KBM-7 (cell line): ENCODE measurements at places on chromosomes 3 and 15.

DNA sequence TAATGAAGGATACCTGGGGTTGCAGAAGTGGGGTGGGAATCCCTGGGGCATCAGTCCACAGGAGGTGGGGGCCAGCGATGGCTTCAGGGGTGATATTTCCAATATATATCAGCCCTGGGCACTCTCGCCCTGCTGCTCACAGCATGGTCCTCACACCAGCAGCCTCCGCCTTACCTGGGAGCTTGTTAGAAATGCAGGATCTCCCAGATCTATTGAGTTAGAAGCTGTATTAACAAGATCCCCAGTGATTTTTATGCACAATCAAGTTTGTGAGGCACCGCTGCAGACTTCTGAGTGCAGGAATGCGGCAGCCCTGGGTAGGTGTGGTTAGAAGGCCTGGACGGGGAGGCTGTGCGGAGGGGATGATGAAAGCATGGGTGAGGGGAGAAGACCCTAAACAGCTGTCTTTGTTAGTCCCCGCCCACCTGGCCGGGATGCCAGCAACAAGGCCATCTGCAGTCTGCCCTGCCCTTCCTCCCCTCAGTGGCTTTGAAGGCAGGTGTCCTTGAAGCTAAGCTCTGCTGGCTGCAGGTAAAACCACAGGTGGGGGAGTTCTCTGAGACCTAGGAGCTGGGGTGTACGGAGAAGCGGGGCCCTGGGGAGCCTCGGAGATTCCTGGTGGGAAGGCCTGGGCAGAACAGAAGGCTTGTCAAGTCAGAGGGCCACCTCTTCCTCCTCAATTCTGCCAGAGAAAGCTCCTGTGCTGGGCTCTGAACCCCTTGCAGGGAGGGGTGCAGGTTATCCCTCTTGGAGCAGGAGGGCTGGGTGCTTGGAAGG is 11.4 kb downstream of the FAM107A start:
- DNase-seq, result no peak

DNA sequence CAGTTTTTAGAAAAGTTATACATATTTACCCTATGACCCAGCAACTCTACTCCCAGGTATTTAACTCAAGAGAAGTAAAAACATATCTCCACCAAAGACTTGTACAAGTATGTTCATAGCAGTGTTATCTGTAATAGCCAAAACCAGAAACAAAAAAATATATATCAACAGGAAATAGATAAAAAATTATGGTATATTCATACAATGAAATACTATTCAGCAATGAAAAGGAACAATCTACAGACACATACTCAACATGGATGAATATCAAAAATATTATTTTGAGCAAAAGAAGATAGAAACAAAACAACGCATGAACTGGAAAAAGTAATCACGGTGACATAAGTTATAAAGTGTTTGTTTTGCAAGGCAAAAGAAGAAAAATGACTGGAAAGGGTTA is 72.4 kb downstream of the VPS13C start:
- DNase-seq, result no peak

DNA sequence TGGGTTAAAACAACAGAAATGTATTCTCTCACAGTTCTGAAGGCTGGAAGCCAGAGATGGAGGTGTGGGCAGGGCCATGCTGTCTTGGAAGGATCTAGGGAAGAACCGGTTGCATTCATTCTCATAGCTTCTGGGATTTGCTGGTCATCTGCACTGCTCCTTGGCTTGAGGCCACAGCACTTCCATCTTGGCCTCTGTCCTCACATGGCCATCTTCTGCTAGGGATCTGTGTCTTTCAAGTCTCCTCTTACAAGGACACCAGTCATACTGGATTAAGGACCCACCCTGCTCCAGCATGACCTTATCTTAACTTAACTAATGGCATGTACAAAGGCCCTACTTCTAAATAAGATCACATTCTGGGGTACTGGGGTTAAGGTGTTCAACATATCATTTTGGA is 47.7 kb downstream of the RPLP1 start:
- DNase-seq, result no peak

GRCh38 chr3:123984957-123985356 is 7.0 kb downstream of the ROPN1 start:
- DNase-seq, result no peak

DNA sequence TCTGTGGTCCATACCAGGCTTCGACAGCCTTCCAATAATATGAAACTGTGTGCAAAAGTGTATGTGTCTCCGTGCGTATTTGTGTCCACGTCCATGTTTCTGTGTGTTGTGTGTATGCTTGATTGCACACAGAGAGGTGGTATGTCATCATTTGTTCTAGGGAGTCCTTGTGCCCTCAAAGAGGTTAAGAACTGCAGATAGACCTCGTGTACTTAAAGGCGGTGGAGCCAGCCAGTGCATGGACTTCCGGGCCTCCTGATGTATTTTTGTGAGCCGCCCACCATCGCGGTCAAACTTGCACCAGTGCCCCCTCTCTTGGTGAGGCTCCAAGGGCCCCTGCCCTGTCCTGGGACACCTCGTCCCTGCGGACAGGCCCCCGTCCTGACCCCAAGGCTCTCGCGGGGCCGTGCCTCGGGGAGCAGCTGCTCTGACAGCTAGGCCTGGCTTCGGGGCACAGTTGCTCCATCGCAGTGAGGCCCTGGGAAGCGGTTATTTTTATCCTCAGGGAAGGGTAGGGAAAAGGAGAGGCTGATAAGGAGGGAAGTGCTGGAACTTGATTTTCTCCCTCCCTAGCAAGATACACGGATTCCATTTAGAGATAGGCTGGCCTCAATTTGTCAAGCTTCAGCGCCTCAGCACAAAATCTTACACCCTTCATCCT is 1.2 kb upstream of the RYK start:
- no peak for DNase-seq

DNA sequence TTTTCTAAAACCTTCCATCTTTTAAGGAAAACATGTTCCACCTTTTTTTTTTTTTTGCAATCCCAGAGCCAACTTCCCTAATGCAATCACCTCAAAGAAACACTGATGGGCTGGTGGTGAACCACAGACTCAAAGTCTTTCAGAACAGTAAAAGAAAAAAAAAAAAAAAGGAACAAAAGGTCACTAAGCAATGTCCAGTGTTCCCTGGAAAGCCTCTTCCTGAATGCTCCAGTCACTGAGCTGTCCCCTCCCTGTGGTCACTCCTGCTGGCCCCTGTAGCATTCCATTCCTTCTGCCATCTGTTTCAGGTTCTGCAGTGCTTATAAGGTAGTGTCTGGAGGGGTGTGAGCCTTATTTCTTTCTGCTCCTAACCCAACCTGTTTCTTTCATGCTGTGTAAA is 53.3 kb downstream of the AAGAB start:
- DNase-seq, result peak; percentile 75

GRCh38 chr3:35644451-35644850 is 5.1 kb downstream of the ARPP21 start:
- DNase-seq, result no peak

DNA sequence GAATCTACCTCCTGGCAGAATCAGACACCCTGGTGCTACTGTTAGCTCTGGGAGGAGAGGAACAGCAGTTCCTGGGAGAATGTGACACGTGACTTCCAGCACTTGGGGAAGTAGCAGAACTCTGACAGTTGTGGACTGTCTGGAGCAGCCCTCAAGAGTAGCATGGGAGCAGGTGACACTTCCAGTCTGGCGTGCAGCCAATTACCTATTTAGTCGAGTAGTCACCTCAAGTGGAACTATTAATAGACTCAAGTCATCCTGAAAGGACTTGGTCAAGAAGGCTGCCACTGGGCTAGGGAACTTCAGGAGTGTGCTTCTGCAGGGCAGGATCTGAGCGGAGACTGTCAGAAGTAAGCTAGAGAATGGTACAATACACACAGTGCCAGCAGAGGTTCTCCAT is 62.3 kb downstream of the MTHFS start:
- DNase-seq, result no peak

GRCh38 chr15:52800828-52801747 is 11.0 kb upstream of the ONECUT1 start:
- no peak for DNase-seq

- DNase-seq, result no peak
Observed at GRCh38 chr15:65766422-65767263, 25.4 kb downstream of the DENND4A start.

GRCh38 chr15:34064438-34064837 is 25.4 kb upstream of the AVEN start:
- DNase-seq, result no peak

DNA sequence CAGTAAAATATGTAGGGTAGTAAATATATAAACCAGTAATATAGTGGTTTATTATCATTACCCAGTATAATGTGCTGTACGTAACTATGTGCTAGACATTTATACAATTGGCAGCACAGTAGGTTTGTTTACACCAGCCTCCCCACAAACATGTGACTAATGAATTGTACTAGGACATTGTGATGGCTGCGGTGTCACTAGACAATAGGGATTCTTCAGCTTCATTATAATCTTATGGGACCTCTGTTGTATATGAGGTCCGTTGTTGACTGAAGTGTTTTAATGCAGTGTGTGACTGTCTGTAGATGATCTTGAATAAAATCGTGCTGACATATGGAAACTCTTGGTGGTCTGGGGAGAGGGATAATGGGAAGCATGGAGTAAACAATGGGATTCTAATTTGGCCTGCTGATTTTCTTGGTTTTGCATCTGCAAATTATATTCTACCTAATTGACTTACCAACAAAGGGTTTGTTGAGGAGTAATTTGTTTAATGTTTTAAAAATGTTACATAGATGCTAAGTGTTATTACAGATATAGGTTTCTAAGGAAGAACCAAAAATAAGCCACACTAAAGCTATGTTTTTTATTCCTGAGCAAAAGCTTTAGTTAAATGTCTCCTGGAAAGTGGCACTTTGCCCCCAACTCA is 496.5 kb upstream of the TBL1XR1 start:
- DNase-seq, result no peak

DNA sequence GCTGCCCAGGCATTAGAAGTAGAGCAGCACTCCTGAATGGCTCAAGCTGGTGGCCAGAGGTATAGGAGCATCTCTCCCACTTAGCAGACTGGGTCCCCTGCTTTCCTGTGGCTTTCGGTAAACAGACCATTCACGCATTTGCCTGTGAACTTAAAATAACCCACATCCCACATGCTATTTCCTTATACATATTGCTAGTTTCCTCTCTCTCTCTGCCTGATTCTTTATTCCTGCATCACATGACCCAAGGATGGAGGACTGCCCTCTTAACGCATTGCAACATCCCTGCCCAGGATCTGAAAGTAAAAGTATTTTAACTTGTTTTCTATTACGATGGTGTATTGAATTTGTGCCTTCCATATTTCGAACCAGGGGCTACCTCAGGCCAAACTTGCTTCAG is 43.4 kb upstream of the NLGN1 start:
- DNase-seq, result no peak

- DNase-seq, result peak; percentile 67
Observed at GRCh38 chr15:80989081-80989517, 520 bp downstream of the MESD start.

DNA sequence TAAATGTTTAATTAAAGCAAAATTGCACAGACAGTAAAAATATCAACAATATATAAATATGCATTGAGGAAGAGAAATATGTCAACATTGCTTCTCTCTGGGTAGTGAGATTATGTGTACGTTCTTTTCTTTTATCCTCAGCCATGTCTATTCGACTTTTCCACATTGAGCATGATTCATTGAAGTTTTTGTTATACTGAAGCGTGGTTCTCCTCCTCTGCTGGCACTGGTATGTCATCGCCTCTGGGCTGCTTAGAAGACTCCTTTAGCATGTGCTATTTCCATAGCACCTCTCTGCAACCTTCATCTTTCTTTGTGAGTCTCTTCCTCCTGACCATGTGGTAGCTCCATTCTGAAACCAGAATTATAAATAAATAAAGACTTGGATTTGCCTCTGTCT is 65.8 kb upstream of the AKAP13 start:
- no peak for DNase-seq

DNA sequence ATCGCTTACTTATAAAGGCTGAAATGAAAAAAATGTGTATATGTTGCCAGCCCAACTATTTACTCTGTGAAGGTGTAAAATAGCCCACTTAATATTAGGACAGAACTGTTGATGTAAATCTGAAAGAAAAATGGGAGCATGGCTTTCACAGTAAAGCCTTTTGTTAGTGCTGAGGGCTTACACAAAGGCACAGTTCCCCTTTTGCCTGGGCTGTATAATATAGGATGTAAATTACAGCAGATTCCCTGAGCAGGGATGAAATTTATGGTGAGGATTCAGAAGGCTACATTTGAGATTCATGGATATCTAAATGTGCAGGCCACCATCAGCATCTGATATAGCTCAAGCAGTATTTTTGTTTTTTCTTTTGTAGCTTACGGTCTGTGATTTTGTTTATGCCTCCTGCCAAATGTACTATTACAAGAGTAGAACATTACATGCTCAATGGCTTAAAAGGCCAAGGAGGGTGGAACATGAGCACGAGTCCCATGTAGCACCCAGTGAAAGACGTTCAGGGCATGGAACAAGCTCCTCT is 109.1 kb upstream of the ATP10A start:
- DNase-seq, result no peak

GRCh38 chr3:125194849-125195601 is 17.5 kb downstream of the SLC12A8 start:
- no peak for DNase-seq

DNA sequence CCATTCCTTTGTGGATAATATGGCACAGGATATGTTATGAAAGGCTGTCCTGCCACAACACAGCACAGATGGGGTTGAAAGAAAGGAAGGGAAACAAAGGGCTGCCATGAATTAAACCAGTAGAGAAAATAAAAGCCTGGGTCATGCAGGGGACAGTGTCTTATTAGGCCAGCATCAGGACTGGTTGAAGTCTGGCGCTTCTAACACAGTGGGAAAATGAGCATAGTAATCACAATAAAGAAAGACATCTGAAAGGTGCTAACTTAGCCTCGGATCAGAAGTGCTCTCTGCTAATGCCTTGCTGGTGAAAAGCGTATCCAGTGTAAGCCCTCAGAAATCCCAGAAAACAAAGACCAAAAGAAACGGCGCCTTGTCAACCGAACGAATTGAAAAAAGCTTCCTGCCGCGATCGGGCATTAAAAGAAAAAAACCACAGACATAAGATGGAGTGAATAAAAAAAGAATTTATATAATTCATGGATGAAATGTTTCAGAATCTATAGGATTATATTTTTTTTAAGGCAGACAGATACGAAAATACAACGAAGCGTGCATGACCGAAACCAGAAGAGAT is 566 bp upstream of the MKRN3 start:
- no peak for DNase-seq

DNA sequence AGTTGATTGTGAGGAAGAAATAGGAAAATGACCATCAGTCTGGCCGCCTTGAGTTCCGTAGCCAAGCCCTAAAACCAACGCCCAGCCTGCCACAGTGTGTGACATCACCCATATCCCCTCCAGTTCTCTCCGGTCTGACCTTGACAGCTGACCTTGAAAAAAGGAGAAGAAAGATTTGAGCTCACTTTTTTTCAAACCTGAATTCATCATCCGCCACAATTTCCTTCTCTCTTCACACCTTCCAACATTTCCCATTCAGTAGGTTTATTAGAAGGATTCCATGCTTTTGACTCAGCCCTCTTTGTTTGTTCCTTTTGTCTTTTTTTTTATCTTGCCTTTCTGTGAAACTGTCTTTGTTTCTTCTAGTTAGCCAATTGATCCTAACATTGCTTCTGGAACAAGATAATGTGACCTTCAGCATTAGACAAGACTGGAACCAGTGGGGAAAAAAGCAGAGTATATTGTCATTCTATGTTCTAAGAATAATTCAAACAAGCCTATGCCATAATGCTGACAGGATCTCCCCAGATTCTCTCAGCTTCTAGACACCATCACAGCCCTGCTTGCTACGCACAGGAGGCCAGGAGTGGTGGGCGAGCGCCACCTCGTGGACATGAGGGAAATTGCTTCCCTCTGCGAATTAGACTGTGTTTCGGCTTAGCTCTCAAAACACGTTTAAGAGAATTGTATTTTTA is 283.1 kb downstream of the FGF12 start:
- peak; percentile 59 for DNase-seq

- DNase-seq, result no peak
Observed at GRCh38 chr3:54951405-54951804, 23.5 kb upstream of the LRTM1 start.

GRCh38 chr3:27607370-27607769 is 114.8 kb downstream of the EOMES start:
- no peak for DNase-seq
